ENCODE measurements at places on chromosomes 6 and 20.

DNA sequence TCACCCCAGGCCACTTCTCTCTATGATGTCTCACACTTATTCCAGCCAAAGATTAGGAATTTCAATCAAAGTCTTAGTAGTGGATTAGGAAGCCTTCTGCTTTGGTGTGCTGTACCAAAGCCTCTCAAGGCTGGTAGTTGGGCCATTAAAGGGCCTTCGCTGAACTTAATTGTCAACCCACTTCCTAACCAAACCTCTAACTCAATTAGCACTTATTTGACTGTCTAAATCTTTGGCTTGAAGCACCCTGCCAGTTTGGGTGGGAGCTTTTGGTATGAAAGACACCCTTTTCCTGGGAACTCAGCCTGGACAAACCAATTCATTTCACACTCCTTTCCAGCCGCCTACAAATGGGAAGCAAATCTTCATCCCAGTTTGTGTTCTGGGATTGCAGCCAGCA lies 81.5 kb downstream of the BMP2 start:
- DNase-seq = no peak

DNA sequence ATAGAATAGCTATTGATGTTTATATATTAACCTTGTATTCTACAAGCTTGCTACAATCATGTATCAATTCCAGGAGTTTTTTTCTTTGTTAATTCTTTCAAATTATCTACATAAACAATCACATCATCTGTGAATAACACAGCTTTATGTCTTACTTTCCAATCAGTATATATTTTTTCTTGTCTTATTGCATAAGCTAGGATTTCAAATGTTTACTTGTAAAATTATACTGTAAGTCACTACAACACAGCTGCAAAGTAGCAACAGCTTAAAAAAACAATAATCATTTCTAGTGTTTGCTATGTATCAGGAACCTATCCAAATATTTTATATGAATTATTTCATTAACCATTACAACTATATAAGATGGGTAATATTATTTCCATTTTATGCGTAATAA lies 270.4 kb downstream of the KIF16B start:
- no peak for DNase-seq

DNA sequence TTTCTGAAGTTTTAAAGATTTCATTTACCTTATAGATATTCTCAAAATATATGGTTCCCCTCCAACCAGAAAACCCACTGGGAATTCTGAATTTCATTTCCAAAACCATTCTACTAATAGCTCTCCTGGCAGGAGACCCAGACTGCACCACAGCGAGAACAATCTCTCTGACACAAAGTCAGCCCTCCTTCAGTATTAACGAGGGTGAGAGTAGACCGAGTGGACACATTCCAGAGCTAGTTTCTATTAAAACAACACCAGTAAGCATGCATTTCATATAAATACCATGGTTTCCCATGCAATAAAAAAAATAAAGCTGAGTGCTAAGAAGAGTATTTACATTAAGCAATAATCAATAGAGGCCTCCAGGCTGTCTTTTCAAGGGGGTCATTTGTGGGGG lies 899.6 kb upstream of the SLC35B3 start:
- no peak for DNase-seq

DNA sequence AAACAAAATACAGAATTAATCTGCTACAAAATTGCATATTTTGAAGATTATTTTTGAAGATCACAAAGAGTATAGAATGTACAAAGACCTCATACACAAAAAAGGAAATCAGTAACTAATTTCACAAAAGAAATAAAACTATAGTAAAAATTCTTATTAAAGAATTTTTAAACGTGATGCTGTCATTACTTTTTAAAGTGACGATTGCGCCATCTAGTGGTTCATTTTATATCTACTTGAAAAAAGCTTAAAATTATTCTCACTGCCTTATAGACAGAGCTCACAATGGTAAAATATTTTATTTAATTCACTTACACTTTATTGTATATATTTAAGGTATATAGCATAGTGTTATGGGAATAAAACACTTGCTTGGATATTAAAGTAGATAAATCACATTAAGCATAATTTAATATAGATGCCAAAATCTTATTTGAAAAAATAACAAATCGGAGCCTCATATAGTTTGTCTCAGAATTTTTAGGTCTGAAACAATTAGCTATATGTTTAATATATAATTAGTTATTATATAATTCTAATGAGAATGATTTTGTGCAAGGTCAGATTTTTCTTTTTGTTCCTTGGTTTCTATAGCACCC lies 128.8 kb downstream of the PHF3 start:
- DNase-seq = no peak

- no peak for DNase-seq
These were observed 232.3 kb upstream of the FKBP1C start for GRCh38 chr6:62978920-62979319.

DNA sequence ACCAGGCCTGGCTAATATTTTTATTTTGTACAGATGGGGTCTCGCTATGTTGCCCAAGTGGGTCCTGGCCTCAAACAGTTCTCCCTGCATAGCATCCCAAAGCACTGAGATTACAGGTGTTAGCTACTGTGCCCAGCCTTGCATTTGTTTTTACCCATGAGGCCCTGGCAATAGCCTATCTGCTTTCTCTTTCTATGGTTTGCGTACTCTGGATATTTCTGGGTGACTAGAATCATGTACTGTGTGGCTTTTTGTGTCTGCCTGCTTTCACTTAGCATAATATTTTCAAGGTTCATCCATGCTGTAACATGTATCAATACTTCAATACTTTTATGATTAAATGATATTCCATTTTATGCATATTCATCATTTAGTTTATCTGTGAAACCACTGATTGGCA lies 451.7 kb downstream of the GRIK2 start:
- DNase-seq = no peak

DNA sequence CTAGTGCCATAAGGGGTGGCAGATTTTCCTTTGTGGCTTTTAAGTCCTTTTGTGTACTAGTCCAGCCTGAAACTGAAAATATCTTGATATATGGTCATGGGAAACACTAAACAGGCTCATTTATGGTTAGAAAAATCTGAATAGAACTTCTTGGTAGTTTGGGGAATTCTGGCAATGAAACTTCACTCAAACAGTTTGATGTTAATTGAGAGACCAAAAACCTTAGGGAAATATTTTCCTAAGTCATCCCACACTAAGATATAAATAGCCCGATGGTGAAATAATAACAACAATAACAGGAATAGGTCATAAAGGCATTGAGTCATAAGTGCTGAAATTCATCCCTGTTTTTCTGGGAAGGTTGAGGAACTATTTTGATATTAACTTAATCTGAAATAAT lies 146.2 kb upstream of the SMLR1 start:
- no peak for DNase-seq

DNA sequence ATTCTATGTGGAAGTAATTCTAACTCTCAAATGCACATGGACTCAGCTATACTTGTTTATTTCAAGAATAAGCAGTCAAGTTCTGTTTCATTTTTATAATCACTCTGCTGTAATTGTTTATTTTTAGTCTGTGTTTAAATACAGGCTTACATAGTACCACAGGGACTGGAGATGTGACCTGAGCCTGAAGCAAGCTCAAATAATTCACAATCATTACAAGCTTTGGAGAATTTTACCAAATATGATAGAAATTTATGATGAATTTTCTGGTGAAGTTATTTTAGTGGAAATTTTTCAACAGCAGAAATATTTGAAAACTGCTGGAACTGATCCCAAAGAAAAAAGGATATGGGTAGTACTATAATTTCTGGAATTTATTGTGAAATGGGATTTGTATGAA lies 41.6 kb upstream of the DSE start:
- no peak for DNase-seq

DNA sequence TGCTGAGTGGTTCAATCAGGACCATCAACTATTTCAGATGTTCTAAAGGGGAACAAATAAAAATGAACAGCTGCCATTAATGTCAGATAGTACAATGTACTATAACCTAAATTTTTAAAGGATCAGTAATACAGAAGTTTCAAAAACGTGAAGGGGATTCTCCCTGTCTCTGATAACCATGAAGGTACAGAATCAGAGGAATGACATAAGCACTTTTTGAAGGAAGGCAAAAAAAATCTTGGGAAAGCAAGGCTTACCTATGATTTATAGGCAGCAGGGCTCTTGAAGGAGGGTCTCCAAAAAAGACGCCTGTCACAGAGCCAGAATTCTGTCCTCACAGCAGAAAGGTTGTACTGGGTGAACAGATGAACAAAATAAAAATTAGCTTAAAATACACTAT lies 20.1 kb downstream of the DEK start:
- DNase-seq = no peak

- DNase-seq = no peak
These were observed 33.3 kb upstream of the AFDN start for GRCh38 chr6:167793421-167793820.

GRCh38 chr20:44117296-44118184 lies 69.4 kb downstream of the JPH2 start:
- DNase-seq = no peak

DNA sequence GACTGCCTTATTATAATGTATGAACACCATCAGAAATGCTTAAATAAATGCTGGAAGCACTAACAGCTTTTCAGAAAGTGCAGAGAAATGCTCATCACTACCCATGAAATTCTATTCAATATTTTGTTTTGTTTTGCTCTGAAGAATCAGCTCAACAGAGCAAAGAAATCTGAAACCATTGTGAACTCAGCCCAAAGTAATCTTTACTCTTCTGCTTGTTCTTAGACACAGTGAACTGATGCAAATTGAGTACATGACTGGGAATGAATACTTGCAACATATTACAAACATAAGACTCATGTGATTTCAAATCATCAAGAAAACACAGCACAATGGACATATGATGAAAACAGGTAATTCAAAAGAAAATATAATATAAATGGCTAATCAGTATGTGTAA lies 404.6 kb upstream of the OPRM1 start:
- no peak for DNase-seq

- DNase-seq = no peak
These were observed 115.1 kb downstream of the OTOR start for GRCh38 chr20:16863303-16863702.

GRCh38 chr6:159700970-159701369 lies 7.9 kb upstream of the SOD2 start:
- DNase-seq = no peak
